Mucosa of descending colon (tissue), 3 donors: ENCODE measurements at places on chromosomes 11 and 22.

DNA sequence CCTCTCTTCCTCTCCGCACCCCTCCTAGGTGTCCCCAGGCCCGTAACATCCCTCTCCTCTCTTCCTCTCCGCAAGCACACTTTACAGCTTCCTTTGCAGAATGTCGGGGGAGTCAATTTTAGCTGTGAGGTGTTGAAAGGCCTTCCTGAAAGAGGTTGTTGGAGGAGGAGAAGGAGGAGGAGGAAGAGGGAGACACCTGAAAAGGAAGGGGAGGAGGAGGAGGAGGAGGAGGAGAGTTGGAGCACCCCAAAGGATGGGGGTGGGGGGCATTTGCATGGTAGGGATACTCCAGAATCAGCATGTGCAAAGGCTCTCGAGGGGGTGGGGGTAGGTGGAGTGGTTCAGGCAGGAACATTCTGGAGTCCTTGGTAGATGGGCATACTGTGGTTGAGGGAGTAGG is 1045.1 kb downstream of the TBC1D22A start:
- no peak for DNase-seq

DNA sequence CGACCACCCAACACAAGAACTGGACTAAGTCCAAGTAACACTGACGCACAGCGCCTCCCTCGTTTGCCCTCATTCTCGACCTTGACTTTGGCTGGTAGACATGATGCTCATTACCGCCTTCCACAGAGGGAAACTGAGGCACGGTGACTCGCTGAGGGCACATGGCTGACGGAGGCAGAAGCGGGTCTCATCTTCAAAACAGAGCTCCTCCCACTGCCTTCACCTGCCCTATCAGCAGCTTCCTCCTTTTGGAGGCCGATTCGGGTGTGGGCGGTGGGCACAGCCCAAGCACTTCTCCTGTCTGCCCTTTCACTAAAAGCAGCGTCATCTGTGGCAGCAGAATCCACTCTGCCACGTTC is 2.0 kb upstream of the KMT5B start:
- DNase-seq: peak; percentile 26

GRCh38 chr11:128715691-128716561 is 22.1 kb downstream of the FLI1 start:
- no peak for DNase-seq

DNA sequence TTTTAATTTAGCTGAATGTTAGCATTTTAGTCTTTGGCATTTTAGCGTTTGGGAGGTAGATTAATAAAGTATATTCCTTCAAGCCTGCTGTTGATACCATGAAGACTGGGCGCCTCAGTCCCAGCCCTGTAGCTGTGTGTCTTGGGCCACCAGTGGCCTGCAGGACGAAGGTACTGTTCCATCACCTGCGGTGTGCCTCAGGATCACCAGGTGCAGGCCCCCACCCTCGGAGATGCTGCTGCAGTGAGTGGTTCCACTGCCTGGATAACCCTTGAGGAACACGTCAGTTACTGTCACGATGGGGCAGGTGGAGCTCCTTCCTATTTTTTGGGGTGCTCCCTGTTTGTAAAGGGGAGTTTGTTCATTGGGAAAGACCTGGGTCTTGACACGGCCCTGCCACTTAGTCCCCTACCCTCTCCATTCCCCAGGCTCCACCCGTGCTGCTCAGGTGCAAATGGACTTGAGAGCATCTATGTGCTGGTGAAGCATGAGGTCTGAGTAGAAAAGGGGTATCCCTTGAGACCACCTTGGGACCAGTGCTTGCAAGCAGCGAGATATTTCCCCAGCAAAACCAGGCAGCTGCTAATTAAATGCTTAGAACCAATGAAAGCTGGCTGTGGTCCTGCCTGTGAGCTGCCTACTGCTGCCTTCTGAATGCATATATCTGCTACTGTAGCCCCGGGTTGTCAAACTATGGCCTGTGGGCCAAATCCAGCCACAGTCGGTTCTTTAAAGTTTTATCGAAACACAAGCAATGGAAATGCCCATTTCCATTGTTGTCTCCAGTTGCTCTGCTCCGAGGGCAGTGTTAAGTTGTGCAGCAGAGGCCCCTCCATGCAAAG is 28.7 kb downstream of the INCENP start:
- DNase-seq: no peak

DNA sequence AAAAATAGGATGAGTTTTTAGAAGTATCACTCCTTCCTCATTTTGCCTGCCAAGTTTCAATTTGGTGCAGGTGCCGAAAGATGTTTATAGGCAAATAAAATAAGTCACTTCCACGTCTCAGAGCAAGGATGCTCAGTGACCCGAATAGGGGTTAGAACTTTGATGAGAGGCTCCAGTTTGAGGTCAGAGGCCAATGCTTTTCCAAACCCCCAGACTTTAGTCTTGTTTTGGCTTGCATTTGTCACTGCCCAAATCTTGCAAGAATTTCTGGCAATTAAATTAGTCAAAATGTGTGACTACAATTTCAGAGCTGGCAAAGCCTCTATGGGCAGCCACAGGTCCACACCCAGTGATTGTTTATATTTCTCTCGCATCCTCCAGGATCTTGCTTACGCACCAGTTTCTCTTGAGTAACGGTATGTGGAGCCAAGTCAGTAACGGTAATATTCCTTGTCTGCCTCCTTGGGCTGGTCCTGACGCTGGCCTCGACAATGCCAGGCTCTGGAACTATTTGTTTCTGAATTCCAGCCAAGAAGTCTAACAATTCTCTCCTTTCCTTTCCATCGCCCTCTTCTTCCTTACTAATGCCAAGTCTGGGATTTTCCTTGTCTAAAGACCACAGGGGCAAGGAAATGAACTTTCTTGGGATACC is 9.9 kb upstream of the NUP160 start:
- no peak for DNase-seq

GRCh38 chr22:31055635-31056159 is 25.4 kb upstream of the SMTN start:
- DNase-seq: peak; percentile 66

DNA sequence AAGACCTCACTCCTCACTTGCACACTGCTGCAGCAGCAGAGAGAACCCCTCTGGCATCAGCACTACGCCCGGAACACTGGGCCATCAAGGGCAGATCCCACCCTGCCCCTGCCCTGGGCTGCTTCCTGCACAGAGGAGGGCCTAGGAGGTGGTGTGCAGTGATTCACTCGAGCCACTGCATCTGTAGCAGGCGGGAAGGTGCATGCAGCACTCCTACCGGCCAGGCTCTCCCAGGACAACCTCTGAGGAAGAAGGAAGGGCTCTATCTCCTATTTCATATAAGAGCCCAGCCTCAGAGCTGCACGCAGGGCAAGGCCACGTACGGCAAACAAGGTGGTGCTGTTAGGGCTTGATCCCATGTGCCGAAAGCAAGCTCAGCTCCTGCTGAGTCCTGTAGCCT is 14.2 kb downstream of the RANGAP1 start:
- DNase-seq: no peak

GRCh38 chr11:2741377-2742131 is 41.8 kb upstream of the KCNQ1OT1 start:
- peak; percentile 27 for DNase-seq

GRCh38 chr22:30627471-30627870 is 8.1 kb upstream of the SLC35E4 start:
- DNase-seq: no peak
